ENCODE measurements at places on chromosomes 11 and 22. TPM values are rescaled to one million over a fixed set of nuclear protein-coding genes. Genes with fewer than 3 reads are reported as not detected.

The OR2D2 gene
- not detected for polyA plus RNA-seq

The MRGPRF gene
- polyA plus RNA-seq, result 17.4 TPM

The MIAT gene
- polyA plus RNA-seq, result 0.13 TPM

The MMP1 gene
- polyA plus RNA-seq, result 0.10 TPM

The FAM83F gene
- polyA plus RNA-seq, result 0.10 TPM

The DCHS1 gene
- polyA plus RNA-seq, result 43.8 TPM

The PRG2 gene
- 0.62 TPM for polyA plus RNA-seq

The TEX54 gene
- not detected for polyA plus RNA-seq

The FREY1 gene
- 0.26 TPM for polyA plus RNA-seq

GRCh38 chr11:92482492-92483060 lies 258.0 kb downstream of the FAT3 start:
- DNase-seq, result no peak

DNA sequence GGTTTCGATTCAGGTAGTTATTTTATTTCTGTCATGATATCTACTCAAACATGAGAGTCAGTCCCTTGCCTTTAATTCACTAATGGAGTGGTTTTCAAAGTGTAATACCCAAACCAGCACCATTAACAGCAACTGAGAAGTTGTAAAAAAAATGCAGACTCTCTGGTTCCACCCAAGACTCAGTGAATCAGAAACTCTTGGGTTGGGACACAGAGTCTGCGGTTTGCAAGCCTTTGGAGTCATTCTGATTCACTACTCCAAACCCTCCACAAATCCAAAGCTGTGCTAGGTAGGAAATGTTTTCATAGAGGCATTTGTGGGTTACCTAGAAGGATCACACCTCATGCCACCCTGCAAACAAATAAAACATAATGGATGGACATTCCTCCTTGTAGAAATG lies 340.1 kb downstream of the NTM start:
- no peak for DNase-seq

DNA sequence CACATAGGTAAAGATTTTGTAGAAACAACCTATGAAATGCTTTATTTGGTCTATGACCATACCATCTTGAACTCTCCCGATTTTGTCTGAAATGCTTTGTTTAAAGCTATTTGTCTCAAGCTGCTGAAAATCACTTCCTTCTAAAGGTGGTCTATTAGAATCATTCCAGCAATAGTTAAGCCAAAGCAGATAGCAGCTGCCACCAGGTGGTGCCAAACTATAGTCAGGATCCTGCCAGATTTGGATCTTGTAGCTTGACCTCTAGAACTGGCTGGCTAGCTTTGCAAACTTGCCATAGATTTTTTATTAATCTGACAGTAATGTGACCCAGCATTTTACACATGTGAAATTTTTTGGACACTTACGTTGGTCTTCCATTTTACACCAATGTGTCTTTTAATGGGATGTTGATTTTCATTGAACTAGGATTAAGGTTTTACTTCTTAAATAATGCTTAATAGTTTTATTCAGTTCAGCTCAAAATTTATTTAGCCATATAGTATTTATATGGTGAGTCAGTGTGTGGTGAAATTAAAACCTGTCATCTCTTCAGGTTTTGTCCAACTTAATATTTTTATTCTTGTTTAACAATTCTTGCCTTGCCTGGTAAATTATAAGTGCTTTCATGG lies 19.7 kb downstream of the CTR9 start:
- DNase-seq, result no peak

DNA sequence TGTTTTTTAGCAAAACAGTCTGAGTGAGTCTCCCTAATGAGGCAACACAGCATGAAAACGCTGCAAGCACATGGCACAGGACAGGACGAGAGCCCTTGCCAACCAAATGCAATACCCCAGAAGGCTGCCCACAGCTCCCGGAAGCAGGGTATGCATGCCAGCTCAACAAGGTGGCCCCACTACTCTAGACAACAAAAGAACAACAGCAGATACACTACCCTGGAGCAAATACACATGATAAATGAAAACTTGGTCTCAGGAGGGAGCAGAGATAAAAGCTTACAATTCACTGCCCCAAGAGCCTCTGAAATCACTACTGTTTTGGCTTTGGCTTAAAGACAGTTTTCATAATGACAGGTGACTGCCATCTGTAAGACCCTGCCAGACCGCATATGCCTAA lies 785.4 kb upstream of the API5 start:
- no peak for DNase-seq

GRCh38 chr22:30881361-30882183 lies 87.0 kb downstream of the MORC2 start:
- no peak for DNase-seq

DNA sequence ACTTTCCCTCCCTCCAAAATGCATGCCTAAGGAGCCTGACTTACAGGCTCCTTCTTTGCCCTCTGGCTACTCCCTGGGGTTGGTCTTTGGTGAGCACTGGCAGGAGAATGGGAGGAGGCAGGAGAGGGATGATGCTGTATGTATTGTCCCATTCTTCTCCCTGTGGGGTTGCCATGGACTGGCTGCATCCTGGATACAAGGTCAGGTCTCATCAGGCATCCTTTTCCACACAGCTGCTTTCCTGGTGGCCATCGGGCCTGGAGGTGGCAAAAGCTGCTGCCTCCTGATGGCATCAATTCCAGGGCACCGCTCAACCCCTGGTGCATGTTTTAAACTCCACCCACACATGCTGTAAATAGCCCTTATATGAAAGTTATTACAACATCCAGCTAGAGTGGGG lies 257.2 kb downstream of the ETS1 start:
- DNase-seq, result no peak

- no peak for DNase-seq
Observed at GRCh38 chr11:118921121-118921928, 4.4 kb downstream of the BCL9L start.

GRCh38 chr22:50684986-50685385 lies 12.4 kb downstream of the SHANK3 start:
- DNase-seq, result no peak

GRCh38 chr11:57466680-57467079 lies 6.4 kb downstream of the RTN4RL2 start:
- DNase-seq, result no peak

DNA sequence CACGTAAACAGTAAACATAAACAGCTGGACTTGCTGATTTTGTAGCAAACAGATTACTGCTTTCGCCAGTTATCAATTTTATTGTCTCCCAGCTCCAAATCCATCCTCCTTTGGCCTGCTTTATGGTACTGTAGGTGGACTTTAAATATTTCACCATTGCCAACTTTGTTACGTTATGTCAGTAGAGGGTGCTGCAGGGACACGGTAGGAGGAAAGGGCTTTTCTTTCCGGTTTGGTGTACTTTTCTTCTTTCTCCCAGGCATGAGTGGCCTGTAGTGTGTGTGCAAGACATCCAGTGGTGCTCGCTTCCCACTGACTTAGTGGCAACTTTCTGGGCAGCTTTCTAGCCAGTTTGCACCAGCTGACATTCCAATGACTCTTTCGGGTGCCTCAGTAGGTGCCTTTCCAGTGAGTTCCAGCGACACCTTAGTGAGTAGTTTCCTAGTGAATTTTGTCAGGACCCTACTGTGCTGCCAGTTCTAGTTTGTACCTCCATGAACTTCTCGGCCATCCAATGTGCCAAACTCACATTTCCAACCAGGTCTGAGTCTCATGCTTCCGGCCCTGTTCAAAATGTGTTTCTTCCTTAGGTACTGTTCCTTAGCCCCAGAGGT lies 267.6 kb upstream of the TENM4 start:
- no peak for DNase-seq

DNA sequence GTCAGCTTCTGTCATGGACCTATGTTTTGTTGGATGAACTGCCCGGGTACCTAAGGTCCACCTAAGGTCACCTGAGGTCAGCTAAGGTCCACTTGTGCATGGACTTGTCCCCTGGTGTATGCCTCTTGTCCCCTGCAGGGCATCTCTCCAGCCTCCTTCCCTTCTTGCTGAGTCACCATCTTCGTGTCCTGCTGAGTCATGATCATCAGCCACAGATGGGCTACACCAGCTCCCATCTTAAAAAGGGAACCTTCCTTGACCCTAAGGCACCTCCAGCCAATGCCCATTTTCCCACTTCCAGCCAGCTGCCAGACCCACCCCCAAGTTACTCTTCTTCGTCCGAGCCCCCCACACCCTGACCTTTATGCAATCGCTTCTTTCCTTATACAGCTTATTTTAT lies 544.9 kb downstream of the TBC1D22A start:
- no peak for DNase-seq

- no peak for DNase-seq
Observed at GRCh38 chr11:134581966-134582769, 170.1 kb upstream of the B3GAT1 start.

GRCh38 chr22:42178910-42179519 lies 48.4 kb upstream of the CYP2D6 start:
- no peak for DNase-seq

GRCh38 chr22:49483946-49484345 lies 343.7 kb downstream of the BRD1 start:
- DNase-seq, result no peak

DNA sequence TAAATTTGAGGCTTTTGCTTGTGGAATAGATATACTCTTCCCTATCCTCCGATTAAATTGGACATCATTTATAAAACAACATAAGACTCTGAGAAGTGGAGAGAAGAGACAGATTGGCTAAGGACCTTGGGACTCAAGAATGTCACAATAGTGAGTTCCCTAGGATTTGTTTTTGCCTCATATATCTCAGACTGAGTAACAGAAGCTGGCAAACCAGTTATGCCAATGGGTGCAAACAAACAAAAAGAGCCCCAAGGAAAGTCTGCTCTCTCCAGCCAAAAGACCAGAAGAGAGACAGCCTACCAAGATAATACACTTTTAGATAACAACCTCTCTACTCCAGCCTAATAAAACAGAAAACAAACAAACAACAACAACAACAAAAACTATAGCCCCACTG lies 28.9 kb downstream of the DEUP1 start:
- no peak for DNase-seq

DNA sequence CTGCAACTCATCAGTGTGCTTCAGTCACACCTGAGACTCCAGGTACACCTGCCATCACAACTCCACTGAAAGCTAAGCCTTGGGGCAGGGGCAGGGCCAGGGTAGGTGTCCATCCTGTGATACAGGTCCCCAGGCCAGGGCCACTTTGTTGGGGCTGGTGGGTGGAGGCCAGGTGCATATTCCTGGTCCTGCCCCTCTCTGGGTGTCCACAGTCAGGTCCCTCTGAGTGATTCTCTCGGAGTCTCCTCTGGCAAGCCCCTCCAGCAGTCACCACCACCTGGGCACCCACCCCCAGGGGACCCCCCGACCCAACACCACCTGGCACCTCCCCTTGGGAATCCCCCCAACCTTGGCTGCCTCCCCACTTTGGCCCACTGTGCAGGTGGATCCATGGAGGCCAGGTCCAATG lies 9.5 kb upstream of the ACR start:
- no peak for DNase-seq

Measured in hindlimb muscle (tissue), 1 donor.